ENCODE measurements at places on chromosomes 5 and 9. TPM values are rescaled to one million over a fixed set of nuclear protein-coding genes. Genes with fewer than 3 reads are reported as not detected.

The GBGT1 gene
- polyA plus RNA-seq, result 14.8 TPM

The TAS2R1 gene
- not detected for polyA plus RNA-seq

- H3K36me3 ChIP-seq, result no peaks in the 10 kb centered on the region
- H3K27ac ChIP-seq, result no peak overlapping the region
- peaks cover 15% of the 10 kb centered on the region for H3K4me1 ChIP-seq
Observed at GRCh38 chr5:156678484-156678883, 171.6 kb upstream of the PPP1R2B start.

- H3K4me3 ChIP-seq, result peak overlapping the region; percentile 62
- H3K4me1 ChIP-seq, result peaks cover 8% of the 10 kb centered on the region
- no peaks in the 10 kb centered on the region for H3K27me3 ChIP-seq
- DNase-seq, result peak; percentile 28
- H3K36me3 ChIP-seq, result peaks cover 12% of the 10 kb centered on the region
- peak overlapping the region; percentile 99 for H3K27ac ChIP-seq
Observed at GRCh38 chr9:128882677-128883603, 1.0 kb downstream of the LRRC8A start.

The SOHLH1 gene
- polyA plus RNA-seq, result not detected

The INSL4 gene
- polyA plus RNA-seq, result not detected

- H3K27me3 ChIP-seq, result no peaks in the 10 kb centered on the region
- no peak overlapping the region for H3K4me3 ChIP-seq
- H3K4me1 ChIP-seq, result no peaks in the 10 kb centered on the region
Observed at GRCh38 chr5:140220032-140220697, 45.2 kb downstream of the CYSTM1 start.

DNA sequence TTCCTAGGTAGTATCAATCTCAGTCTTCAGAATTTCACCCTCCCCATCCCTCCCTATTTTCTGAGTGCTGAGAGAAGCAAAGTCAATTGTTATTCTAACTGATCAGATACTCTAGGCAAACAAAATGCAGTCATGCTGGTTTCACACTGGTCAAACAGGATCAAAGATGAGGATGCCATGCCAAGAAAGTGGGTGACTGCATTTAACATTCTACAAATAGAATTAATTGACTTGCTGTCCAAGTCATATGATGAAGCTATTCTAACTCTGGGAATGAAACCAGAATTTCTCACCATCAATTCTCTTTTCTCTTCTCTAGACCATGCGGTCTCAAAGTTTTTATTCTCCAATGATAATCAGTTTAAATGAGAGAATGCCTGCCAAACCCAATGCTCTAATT is 112.5 kb downstream of the CTNND2 start:
- H3K36me3 ChIP-seq, result no peaks in the 10 kb centered on the region
- no peak overlapping the region for H3K4me3 ChIP-seq
- no peak for DNase-seq
- H3K27me3 ChIP-seq, result no peaks in the 10 kb centered on the region
- H3K4me1 ChIP-seq, result no peaks in the 10 kb centered on the region
- no peak overlapping the region for H3K27ac ChIP-seq

DNA sequence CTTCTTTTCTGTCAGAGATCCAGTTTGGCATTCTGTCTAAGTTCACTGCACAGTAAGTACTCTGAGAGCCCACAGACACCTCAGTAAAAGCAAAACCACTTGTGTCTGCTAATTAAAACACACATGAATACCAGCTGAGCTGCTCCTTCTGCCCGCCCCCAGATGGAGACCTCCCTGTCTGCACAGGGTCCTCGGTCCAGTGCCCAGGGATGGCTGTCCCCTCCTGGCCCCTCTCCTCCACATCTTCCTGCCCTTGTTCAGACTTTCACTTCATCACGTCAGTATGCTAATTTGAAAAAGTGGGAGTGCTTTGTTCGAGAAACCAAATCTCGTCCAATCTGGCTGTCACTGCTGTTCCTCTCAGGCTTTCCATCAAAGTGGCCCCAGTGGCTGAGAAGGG is 43.5 kb downstream of the LIX1 start:
- H3K36me3 ChIP-seq, result no peaks in the 10 kb centered on the region
- DNase-seq, result peak; percentile 40

GRCh38 chr5:42858031-42858643 is 46.4 kb upstream of the SELENOP start:
- peaks cover 13% of the 10 kb centered on the region for H3K4me1 ChIP-seq
- no peaks in the 10 kb centered on the region for H3K27me3 ChIP-seq
- no peak overlapping the region for H3K4me3 ChIP-seq
- H3K36me3 ChIP-seq, result no peaks in the 10 kb centered on the region
- no peak for DNase-seq
- H3K27ac ChIP-seq, result peak overlapping the region; percentile 35
